ENCODE measurements at places on chromosomes 2 and 18. TPM values are rescaled to one million over a fixed set of nuclear protein-coding genes. Genes with fewer than 3 reads are reported as not detected.

GULP1 gene
- total RNA-seq, result not detected

- DNase-seq, result no peak
Observed at GRCh38 chr18:22547807-22548561, 130.3 kb upstream of the CTAGE1 start.

- no peak for DNase-seq
Observed at GRCh38 chr2:99802734-99803133, 312.9 kb upstream of the REV1 start.

- DNase-seq, result no peak
Observed at GRCh38 chr18:57931038-57931437, 113.0 kb upstream of the NEDD4L start.

C2orf80 gene
- total RNA-seq, result not detected

KIAA2012 gene
- total RNA-seq, result 0.89 TPM

GRCh38 chr2:235709124-235709813 lies 215.4 kb downstream of the AGAP1 start:
- DNase-seq, result no peak

DNA sequence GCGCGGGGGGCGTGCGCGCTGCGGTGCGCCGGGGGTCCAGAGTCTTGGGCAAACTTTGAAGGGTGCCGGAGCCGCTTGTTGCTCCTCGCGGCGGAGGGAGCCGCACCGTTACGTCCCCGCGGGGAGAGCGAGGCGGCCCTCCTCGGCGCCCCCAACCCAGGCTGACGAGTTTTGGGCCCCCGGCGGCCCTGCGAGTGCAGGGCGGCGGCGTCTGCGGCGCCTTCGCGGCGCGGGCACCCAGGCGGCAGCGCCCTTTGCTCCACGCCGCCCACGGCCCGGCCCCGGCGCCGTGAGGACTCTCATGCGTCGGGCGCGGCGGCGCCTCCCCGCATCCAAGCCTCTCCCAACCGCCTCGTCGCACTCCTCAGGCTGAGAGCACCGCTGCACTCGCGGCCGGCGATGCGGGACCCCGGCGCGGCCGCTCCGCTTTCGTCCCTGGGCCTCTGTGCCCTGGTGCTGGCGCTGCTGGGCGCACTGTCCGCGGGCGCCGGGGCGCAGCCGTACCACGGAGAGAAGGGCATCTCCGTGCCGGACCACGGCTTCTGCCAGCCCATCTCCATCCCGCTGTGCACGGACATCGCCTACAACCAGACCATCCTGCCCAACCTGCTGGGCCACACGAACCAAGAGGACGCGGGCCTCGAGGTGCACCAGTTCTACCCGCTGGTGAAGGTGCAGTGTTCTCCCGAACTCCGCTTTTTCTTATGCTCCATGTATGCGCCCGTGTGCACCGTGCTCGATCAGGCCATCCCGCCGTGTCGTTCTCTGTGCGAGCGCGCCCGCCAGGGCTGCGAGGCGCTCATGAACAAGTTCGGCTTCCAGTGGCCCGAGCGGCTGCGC lies 814 bp downstream of the FZD7 start:
- no peak for DNase-seq

FBLN7 gene
- 0.07 TPM for total RNA-seq

DNA sequence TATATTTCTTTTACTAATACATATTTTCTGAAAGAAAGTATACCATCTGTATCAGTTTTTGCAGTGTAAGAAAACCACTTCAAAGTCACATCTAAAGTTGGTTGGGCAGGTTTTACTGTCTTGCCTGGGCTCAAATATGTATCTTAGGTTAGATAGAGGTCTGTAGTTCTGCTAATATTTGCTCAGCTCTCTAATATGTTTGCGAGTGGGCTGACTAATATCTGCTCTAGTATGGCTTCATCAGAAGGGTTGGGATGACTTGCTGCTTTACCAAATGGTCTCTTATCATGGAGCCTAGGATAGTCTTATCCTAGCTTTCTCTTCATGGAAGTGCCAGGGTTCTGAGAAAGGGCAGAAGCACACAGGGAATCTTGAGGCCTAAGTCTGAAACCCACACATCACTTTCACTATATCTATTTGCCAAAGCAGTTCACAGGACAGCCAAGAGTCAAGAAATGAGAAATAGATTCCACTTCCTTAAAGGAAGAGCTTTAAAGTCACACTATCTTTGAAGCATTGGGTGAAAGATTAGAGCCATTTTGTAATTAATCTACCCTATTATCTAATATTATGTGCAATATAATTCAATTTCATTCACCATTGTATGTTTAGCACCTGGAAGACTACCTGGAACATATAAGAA lies 610.0 kb downstream of the KCNJ3 start:
- no peak for DNase-seq

DNA sequence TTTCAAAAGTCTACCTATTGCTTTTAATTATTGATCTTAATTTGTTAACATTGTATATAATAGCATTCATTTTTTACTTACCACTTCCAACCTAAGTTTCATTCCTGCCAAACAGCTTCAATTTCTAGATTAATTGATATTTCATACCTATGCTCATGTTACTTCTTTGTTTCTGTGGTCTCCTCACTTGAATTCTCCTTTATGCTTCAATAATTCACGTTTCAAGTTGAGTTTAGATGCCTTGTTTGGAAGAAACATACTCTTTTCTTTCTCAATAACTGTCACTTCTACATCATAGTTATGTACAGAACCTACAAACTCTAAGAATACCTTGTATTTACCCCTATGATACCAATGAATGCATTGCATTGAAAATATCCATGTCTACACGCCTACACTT lies 862.2 kb upstream of the LRATD1 start:
- no peak for DNase-seq

SLC4A3 gene
- total RNA-seq, result not detected

DNA sequence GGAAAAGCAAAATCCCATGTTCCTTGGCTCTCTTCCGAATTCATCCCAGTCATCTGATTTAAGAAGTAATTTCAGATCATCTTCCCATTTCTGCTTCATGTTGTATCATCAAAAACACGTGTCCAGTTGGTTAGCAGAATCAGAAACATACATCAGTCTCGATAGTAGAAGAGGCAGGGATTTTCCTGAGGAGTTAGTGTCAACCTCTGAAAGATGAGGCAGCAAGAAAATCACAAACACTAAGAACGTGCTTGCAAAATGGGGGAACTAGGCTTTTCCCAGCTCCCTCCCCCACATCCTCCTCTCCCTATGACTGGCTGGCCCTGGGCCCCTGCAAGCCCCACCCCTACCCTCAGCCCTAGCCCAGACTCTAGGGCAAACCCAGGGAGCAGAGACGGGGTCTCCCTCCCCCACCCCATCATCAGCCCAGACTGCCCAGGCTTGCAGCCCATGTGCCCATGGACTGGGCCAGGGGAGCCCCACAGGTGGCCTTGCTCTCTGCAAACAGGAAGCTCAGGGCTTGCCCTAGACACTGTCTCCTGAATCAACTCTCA lies 161.0 kb upstream of the ID2 start:
- DNase-seq, result no peak

GRCh38 chr2:13003500-13003899 lies 286.8 kb downstream of the TRIB2 start:
- DNase-seq, result no peak

DNA sequence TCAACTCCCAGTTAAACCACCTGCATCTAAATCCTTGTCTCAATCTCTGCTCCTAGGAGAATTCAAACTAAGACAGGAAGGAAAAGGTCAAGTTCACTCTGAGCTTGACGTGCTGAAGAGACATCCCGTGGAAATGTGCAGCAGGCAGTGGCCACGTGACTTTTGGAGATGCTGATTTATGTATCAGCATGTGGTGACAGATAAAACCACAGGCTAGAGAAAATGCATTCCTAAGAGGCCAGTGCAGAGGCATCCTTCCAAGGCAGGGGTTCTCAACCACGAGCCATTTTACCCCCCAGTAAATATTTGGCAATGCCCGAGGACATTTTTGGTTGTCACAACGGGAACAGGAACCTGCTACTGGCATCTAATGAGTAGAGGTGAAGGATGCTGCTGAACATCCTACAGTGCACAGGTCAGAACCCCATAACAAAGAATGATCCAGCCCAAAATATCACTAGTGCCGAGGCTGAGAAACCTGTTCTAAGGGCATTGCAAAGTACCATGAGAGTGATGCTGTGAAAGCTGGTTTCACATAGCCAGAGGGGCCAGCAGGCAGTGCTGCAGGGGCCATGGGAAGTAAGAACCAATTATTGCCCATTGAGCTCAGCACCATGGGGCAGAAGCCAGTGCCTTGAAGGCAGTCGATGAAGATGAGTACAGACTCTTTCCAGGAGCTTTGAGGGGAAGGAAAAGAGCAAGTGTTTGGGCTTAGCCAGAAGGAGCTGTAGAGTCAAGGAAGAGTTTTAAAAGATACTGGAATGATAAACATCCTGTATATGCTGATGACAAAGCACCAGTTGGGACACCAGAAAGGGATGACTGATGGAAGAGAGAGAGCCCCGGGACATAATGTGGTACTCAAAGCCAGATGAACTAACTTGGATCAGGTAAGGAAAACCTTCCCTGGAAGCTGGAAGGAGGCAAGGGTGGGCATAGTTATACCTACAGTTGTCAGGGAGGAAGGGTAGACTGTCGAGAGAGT lies 174.6 kb downstream of the HAUS1 start:
- no peak for DNase-seq

ZNF24 gene
- total RNA-seq, result 26.1 TPM

GRCh38 chr2:132676999-132677398 lies 7.0 kb upstream of the LYPD1 start:
- DNase-seq, result peak; percentile 52

DNA sequence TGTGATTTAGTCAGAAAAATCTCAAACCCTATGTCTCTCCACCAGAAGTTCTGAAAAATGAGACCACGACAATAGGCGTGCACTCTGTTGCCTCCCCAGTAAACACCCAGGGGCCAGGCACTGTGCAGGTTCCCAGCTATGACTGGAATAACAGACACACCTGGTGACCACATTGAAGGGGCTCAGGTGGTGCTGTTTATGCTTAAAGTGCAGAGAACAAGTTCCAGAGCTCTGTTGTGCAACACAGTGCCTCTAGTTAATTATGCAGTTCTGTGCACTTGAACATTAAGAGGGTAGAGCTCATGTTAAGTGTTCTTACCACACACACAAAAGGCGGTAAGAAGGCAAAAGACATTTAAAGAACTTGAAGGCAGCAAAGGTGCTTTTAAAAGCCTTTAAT lies 52.6 kb upstream of the AFF3 start:
- no peak for DNase-seq

DNA sequence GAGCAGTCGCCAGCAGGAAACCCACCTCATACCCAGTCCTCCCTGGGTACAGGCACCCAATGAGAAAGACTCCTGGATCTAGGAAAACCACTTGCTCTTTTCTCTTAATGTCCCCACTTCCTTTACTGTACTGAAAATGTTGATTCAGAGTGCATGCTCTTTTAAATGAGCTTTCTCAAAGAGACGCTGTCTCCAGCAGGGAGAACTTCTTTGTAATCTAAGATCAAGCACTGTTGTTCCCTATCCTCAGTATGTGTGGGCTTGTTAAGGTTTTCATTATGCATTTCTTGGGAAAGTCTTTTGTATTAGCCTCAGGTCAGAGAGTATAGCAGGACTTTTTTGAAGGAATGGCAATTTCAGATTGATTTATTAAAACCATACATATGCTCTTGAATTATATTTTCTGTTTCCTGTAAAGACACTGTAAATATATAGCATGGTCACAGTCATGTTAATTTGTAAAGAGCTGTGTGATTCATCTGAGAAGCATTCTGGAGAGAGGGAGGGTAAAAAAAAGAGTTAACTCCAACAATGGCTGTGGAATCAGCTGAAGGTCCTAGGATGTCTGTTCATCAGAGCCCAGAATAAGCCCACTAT lies 178.1 kb downstream of the MGAT5 start:
- DNase-seq, result no peak

DNA sequence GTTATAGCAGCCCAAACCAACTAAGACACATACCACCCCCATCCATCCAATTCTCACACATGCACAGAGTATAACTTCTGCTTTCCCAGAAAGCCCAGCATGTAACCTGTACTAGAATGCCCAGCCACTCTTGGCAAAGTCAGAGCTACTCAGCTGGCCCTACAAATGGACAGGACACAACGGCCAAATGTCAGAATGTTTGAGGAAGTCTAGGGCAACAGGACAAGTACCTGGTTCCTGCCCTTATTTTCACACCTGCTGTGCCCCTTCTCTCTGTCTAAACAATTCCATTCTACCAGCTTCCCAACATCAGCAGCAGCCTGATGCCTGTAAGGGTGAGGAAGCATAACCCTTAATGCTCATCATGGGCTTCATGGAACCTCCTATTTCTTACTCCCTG lies 15.1 kb upstream of the BZW1 start:
- no peak for DNase-seq

DNA sequence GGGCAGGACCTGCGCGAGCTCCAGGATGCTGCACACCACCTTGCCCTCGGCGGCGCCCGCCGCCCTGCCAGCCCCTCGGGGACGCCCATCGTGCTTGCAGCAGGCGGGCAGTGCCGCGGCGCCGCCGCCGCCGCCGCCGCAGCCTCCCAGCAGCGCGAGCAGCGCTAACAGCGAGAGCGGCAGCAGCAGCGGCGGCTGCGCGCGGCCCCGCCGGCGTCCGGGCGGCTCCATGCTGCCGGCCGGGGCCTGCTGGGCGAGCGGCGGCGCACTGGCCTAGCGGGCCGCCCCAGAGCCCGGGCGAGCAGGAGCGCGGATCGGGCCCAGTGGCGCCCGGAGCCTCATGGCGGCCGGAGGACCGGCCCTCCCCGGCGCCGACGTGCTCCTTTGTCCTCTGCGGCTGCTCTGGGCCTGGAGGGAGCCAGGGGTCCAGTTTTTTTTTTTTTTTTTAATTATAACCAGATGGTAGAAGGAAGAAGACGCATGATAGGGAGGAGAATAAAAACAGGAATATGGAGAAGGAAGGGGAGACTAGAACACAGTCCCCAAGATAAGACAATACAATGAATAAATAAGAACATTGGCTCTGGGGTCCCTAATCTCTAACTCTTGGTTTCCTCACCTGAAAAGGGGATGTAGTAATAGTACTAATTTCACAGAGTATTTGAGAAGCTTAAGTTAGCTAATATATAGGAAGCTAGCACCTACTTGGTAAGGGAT lies 17.1 kb upstream of the ANKRD62 start:
- DNase-seq, result no peak

- DNase-seq, result no peak
Observed at GRCh38 chr2:13560322-13560721, 843.6 kb downstream of the TRIB2 start.

DNA sequence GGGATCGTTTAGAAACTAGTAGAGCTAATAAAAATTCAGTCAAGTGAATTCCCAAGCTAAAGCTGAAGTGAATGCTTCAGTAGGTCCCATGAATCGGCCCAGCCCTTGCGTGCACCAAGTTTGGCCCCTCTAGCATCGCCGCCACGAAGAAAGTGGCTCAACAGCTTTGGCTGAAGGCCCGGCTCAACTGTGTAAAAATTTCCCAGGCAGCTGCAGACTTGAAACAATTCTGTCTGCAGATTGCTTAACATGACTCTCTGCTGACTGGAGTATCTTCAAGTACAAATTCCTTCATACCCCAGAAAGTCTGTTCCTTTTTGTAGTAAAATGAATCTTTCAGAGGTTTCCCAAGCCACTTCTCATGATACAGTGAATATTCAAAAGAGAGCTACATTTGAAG lies 32.7 kb downstream of the ALMS1 start:
- no peak for DNase-seq

- peak; percentile 46 for DNase-seq
Observed at GRCh38 chr2:19769513-19769912, 132.3 kb downstream of the TTC32 start.

BARD1 gene
- 78.0 TPM for total RNA-seq

Measured in Karpas-422 (cell line).